NB4 (cell line): ENCODE measurements at places on chromosomes 11 and 22.
A peak's percentile ranks its signal among the peaks of the same experiment; 100 is the strongest.

DNA sequence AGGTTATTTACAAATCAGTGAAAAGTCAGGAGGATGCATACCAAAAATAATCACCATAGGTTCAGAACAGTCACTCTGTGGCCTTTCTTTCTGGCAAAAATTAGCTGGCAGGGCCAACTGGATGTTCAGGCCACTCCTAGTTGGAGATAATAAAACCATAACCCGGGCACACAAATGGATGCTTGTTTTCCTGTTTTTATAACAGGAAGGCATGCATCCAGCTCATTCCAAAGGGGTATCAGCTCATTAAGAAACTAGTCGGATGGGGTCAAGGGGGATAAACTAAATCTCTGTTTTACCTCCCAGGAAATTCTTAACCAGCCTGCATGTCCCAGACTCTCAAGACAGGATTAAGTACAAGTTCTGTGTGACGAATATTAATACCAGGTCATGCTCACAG lies 81.0 kb downstream of the FBXO7 start:
- DNase-seq = no peak

DNA sequence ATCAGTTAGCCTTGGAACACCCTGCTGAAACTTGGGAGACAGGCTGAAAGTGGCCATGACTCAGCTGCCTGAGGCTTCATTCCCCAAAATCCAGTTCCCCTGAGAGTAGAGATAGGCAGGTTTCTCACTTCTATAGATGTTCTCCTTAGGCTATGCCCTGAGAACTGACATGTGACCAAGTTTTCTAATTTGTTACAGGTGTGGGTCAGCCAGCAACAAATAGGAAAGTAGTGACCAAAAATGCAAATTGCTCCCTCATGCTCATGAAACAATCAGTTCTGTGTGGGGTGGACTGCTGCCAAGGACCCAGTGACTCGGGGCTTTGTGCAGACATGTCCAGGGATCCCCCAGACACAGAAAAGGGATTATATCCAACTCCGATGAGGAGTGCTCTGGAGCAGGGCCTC lies 7.3 kb upstream of the CCDC15 start:
- DNase-seq = no peak

DNA sequence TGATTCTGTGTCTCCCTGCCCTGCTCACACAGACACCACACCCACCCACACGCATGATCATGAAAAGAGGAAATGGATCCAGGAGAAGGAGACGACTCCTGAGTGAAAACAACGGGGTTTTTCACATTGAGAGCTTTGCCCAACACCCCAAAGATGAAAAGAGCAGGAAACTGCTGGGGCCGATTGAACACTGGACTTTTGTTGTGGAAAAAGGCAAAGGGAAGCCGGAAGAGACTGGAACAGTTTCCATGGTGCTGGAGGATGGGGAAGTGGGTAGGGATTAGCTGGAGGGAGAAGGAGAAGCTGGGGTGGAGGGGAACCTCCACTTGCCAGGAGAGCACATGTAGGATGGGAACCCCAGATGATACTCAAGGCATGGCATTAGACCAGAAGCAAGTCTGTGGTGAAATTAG lies 5.2 kb upstream of the SLC43A3 start:
- peak; percentile 51 for DNase-seq

- DNase-seq = no peak
Measured at GRCh38 chr11:57562596-57562995, 4.9 kb downstream of the UBE2L6 start.

DNA sequence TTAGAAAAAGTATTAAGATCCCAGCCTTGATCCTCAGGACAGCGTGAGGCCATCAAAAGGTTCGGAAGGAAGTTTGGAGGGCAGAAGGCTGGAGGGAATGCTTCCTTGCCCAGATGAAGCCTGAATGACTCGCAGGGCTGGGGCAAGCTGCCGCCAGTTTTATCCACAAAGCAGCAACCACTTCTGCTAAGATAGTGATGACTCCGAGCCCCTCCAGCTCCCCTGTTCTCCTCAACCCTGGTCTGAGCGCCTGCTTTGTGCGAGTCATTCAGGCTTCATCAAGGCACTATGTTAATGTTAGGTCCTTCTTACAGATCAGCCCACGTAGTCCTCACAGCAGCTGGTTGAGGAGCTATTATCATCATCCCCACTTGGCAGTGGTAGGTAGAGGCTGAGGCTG lies 158.8 kb downstream of the COMMD9 start:
- DNase-seq = peak; percentile 5

GRCh38 chr11:96520939-96521338 lies 131.1 kb downstream of the JRKL start:
- DNase-seq = no peak

- peak; percentile 67 for DNase-seq
Measured at GRCh38 chr11:12331239-12331874, 46.0 kb upstream of the PARVA start.

DNA sequence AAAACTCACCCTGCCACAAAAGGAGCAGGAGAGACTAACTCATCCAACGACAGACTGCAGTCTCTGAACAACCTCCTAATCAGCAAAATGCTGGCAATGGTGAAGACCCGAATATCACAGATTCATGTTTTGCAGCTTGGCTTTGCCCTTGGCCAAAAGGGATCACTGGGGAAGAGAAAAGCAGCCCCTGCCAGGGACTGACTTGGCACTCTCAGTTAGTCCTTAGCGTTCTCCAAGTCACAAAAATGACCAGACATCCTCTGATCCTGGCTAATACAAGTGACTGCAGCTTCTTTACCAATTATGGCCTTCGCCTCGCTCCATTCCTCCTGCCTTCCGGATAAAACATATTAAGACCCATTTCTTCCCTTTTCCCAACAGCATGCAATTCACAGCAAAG lies 22.4 kb upstream of the CHST1 start:
- DNase-seq = no peak

- no peak for DNase-seq
Measured at GRCh38 chr11:90590286-90590685, 367.4 kb upstream of the CHORDC1 start.

DNA sequence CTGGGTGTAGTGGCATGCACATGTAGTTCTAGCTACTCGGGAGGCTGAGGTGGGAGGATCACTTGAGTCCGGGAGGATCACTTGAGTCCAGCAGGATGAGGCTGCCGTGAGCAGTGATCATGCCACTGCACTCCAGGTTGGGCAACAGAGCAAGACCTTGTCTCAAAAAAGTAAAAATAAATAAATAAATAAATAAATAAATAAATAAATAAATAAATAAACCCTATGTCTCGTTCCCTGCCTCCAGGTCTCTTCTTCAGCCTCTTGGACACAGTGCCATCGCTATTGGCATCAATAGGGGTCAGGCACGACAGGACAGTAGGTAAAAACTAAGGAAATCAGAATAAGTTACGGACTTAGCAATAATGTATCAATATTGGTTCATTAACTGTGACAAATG lies 23.4 kb upstream of the SYT12 start:
- no peak for DNase-seq

- no peak for DNase-seq
Measured at GRCh38 chr11:67605231-67606011, 1.3 kb upstream of the NDUFV1 start.

GRCh38 chr11:129273944-129274711 lies 82.0 kb upstream of the ARHGAP32 start:
- DNase-seq = no peak

DNA sequence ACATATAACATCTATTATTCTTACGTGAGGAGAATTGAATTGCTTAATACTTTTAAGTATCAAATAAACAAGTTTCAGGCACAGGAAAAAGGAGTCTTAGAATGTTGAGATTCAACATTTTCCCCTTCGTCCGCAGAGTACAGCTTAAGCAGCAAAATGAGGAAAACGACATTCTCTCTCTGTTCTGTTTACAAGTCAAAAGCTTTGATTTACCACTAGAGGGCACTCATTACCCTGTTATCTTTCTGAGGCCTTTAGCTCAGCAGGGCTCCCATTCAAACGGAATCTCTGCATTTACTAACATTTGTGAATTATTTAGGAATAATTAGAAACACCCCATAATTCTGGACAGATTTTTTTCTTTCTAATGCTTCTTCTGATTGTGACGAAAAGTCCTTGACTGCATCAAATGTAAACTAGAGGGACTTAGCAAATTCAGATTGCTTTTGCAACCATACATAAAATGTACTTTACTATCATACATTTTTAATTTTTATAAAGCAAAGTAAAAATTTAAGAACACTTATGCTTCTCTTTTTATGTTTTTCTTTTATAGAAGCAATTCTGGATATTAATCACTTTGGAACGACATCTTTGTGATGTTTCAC lies 75.0 kb downstream of the JRKL start:
- DNase-seq = peak; percentile 80
